Left colon (tissue), 2 donors: ENCODE measurements at places on chromosomes 3 and 15.

DNA sequence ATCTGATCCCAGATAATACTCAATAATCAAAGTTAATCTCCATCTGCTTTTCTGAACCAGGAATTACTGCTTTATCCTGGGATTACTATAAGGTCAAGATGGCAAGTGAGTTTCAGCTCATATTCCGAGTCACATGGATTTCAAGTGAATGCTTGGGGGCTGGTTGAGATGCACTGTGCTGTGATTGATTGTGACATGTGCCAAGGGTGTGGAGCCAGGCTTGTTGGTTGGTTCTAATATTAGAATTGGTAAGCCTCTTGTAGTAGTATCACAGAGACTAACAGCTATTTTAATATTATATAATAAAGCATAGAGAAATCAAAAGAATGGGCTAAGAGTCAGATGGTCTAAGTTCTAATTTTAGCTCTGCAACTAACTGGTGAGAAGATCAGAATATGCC lies 74.2 kb upstream of the ICE2 start:
- DNase-seq = no peak

- DNase-seq = no peak
Observed at GRCh38 chr3:150742679-150743078, 20.3 kb downstream of the SIAH2 start.

- DNase-seq = no peak
Observed at GRCh38 chr3:121809249-121809648, 25.6 kb downstream of the IQCB1 start.

DNA sequence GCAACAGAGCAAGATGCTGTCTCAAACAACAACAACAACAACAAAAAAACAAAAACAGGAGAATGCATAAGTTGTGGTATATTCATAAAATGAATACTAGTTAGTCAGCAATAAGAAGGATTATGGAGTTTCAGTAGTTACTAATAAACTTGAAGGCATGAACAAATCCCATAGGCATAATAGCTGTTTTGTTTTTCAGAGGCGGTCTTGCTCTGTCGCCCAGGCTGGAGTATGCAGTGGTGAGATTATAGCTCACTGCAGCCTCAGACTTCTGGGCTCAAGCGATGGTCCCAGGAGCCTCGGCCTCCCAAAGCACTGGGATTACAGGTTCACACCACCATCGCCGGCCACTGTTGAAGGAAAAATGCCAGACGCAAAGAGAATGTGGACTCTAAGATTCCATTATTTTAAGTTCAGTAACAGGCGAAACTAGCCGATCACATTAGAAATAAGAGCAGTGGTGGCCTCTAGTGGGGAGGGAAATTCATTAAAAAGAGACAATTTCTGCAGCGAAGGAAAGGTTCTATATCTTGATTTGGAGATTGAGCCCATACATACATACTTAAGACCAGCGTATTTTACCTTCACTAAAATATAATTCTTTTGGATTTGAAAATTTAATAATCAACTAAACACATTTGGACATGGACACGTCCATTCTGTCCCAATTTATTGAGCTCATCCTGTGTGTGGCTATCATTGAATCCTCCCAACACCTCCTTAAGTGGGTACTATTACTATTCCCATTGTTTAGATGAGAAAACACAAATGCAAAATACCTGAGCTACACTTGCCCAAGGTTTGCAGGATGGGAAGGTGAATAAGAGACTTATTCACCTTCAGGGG lies 27.4 kb upstream of the HDAC11 start:
- DNase-seq = peak; percentile 26

- no peak for DNase-seq
Observed at GRCh38 chr15:47587940-47588802, 129.1 kb upstream of the SEMA6D start.

DNA sequence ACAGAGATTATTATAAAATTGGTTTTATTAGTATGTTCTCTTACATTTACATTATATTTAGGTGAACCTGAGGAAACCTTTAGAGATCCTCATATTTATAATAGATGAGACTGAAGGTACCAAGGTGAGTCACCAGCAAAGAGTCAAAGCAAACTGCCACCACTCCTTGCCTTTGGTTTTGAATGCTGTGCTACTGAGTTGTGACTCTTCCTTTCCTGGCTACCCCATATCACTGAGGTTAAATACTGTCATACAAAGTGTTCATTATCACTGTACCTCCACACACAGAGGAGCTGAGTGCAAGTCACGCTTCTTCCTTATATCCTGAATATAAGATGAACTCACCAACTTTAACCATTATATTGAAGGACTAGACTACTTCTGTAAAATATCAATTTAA lies 168.2 kb downstream of the CBLB start:
- no peak for DNase-seq

DNA sequence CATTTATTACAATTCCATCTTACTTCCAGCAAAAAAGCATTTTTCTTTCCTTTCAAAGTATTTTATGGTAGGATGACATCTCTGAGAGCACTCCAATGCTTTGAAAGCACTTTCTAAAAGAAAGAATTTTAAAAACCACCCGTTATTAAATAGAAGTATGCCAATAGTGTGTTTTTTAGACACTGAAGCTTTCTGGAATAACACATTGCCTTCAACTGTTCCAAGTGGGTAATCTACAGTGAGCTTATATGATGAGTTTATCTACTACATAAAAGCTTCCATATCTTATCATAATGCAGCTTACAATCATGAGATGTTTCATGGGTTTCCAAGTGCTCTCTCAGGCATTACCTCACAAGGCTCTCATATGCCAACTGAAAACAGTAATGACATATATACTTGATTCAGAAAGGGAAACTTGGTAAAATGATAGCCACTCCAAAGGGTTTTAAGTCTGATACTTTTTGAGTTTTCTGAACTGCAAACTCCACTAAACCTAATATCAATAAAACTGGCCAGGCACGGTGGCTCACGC lies 14.1 kb downstream of the CMTM6 start:
- no peak for DNase-seq

- no peak for DNase-seq
Observed at GRCh38 chr15:64379216-64379960, 1.9 kb downstream of the PCLAF start.

DNA sequence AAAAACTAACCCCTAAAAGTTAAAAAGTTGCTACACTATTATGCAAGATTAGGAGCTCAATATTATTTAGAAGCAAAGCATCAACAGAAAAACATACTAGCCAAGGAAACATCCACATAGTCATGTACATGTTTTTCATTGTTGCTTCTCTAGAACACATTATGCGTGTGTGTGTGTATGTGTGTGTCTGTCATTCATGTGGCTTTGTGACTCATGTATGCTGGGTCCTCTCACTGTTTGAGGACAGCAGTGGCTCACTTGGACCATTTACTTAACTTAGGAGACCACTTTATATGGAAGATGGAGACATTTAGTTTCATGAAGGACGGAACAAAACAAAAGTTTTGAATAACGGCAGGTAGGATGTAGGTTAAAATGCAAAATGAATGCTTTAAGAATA lies 219.4 kb upstream of the THBS1 start:
- DNase-seq = no peak

- no peak for DNase-seq
Observed at GRCh38 chr3:148512648-148513047, 185.1 kb upstream of the AGTR1 start.

DNA sequence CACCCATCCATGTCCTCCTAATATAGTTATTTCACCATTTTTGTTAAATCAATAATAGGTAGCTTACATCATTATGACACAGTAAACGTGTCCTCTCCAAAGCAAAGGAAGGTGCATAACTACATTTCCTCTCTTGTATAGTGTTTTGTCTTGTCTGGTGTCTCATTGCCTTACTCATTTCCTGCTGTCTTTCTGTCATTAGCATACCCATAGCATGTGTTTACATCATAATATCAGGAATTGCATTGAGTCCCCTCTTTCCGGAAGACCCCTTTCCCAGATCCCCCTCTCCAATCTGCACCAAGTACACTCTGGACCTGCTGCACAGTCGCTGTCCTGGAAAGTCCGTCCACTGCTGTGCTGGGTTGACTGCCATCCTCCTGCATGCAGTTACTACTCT lies 47.9 kb downstream of the SOX14 start:
- no peak for DNase-seq

- no peak for DNase-seq
Observed at GRCh38 chr3:152622811-152623167, 212.1 kb upstream of the P2RY1 start.

DNA sequence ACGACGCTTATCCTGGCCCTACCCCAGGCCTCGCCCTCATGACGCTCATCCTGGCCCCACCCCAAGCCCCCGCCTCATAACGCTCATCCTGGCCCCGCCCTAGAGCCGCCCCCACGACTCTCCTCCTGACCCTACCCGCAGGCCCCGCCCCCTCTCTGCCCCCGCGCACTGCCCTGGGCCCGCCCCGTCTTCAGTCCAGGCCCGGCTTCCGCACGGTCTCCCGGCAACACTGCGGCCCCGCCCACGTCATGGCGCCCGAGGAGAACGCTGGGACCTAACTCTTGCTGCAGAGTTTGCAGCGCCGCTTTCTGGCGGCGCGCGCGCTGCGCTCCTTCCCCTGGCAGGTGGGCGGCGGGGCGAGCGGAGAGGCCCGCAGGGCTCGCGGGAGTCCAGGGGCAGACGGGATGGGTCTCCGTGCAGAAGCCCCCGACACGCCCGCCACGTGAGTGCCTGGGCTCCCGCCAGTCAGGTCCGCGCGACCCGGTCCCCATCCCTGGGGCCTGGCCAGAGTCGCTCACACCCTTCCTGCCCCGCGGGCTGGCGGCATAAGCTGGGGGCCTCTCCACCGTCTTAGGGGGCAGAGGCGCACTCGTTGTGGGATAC lies 52.5 kb upstream of the ROPN1B start:
- no peak for DNase-seq

DNA sequence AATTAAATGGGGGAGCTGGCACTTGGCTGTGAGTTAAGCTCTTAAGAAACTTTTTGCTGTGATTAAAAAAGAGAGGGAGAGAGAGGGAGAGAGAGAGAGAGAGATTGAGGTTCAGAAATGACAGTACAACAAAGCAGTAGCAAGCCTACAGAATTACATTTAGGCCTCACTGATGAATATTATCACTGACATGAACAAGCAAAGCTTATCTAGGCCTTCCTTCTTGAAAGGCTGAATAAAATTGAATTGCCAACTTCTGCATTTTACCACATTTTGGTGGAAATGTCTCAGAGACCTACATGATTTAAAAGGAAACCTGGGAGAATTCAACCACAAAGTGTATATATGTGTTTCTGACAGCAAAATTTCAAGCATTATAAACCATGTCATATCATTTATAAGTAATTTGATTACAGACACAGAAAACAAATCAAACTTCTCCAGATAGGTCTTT lies 530.8 kb downstream of the SOX2 start:
- no peak for DNase-seq

DNA sequence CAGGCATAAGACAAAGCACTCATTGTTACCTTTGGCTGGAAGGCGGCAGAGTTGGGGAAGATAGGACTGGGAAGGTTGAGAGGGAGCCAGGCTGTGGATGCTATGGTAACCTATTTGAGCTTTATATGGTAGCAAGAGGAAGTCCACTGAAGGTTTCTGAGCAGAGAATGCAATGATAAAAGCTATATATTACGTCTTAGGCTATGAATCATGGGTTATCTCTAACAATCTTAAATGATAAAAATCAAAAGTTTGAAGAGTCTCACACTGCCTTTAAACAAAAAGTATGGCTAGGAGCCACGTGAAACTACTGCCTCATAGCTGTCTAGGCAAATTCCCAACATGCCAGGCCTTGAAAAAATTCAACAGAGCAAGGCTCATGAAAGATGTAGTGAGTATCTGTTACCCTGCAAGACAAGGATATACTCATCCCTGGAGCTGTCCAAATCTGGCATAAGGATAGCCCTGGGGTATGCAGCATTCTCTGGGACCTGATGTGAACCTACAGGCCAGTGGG lies 4.1 kb downstream of the P3H2 start:
- no peak for DNase-seq

DNA sequence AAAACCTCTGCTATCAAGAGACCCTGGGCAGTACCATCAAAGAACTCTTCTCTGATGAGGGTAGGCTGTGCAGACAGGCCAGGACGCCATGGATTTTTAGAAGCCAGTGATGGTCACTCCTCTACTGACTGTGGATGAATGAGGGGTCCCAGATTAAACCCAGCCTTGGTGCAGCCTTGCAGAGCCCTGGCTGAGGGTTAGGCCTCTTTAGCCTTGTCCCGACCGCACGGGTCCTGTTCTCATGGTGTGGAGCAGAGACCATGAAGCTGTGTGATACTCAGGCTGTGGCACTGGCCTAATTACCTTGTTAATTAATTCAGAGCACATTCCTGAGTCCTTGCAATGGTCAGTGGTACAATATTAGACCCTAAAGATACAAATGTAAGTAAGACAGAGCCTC lies 71.7 kb downstream of the FBN1 start:
- no peak for DNase-seq

DNA sequence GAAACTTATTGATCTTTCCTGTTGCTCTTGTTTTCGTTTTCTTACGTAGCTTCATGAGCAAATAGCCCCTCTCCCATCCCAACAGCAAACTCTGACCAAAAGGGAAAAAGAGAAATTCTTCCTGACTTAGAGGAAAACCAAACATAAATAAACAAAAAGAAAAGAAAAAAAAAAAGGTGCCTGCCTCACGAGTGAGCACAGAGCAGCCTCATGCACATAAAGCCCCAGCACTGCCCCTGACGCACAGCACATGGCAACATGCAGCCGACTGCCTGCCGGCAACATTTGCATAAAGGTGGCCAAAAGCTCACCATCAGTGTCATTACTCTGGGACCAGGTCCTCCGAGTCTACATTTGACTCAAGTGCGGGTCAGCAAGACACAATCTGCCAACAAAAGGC lies 6.4 kb downstream of the POC1A start:
- DNase-seq = no peak

- DNase-seq = no peak
Observed at GRCh38 chr3:158111861-158112260, 2.0 kb downstream of the RSRC1 start.

- no peak for DNase-seq
Observed at GRCh38 chr3:71146673-71147072, 436.9 kb downstream of the FOXP1 start.

GRCh38 chr3:76554707-76555106 lies 485.2 kb upstream of the ROBO2 start:
- DNase-seq = no peak

GRCh38 chr3:42696356-42697288 lies 6.0 kb downstream of the HHATL start:
- no peak for DNase-seq

DNA sequence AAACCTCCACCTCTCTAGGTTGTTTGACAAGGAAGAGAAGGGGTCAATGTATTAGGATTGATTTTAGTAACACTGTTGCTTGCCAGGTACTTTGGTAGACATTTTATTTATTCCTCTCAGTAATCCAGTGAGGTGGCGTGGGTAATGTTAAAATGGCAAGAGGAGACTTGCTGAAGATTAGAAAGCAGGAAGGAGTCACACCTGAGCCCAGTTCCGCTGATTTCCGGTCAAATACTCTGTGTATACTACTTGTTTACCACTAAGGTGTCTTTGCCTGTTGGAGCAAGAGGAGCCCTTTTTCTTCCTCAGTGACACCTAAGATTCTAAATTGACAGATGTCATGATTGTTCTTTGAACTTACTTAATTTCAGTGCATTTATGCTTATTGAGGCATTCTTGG lies 1.7 kb downstream of the OXNAD1 start:
- no peak for DNase-seq
